CD4-positive, alpha-beta T cell treated with Interleukin-17A for 1 hour (primary cell): ENCODE measurements at places on chromosomes 13 and 19.

- no peak for DNase-seq
These were observed 147.5 kb upstream of the GPR12 start for GRCh38 chr13:26908126-26908525.

GRCh38 chr13:97058391-97058790 is 64.1 kb upstream of the OXGR1 start:
- no peak for DNase-seq

DNA sequence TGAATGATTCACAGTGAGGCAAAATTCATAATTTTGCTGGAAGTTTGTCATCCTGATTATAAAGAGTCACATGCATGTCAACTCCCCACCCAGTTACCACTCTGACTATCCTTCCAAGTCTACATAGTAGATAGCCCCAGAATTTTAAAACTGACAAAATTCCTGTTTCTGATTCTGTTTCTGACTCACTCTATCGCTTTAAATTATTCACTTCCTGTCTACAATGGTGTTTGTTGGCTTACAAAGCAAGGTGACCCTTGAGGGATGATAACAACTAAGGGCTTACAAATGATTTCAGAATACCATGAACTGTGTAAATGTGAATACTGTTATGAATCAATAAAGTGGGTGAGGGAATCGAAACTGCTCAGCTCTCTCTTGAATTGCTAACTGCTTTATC is 98.7 kb upstream of the KL start:
- DNase-seq = no peak

DNA sequence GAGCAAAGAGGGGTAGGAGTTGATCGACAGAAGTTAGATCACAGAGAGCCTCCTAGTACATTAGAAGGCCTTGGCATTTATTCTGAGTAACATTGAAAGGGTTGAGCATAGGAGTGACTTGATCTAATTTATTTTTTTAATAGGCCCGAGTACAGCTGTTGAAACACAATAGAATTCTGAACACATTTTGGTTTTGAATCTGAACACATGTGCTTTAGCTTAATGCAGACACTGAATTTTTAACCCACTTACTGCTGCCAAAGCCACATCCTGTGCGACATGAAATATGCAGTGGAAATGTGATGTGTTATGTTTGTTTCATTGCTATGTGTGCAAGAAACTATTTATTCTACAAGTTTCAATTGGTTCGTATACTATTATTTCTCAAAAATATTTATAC is 1505.9 kb downstream of the PCDH9 start:
- no peak for DNase-seq

- no peak for DNase-seq
These were observed 17.7 kb downstream of the STK24 start for GRCh38 chr13:98559169-98559568.

DNA sequence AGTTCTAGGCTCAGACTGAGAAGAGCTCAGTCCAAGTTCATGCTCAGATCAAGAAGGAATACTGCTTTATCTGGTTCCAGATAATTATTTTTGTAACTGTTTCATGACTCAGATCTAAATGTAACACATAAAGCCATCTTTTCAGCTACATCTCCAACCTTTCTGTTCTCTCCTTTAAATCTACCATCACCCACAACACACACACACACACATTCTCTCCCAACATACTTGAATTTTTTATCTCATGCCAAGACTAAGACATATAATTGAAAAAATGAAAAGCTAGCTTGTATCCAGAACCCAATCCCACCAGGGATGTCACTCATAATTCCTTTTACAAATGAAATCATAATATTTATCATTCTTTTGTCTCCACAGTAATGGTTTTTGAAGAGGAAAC is 7.6 kb downstream of the KATNAL1 start:
- DNase-seq = no peak

DNA sequence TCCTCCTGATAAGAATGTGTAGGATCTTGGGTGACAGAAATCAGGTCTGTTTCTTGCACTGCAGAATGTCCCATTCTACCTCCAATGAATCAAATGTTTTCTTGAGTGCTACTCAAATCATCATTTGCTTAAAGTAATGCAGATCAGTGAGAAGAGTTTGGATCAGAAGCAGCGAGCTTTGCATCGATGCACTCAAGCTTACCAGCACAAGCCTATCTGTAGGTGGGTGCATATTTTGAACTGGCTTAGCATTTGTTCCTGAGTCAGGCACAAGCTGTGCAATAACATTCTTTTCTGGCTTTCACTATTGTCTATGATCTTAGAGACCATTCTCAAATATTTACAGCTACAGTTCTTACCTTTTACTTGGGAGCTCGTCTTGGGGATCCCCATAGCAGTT is 109.5 kb downstream of the UBL3 start:
- no peak for DNase-seq

DNA sequence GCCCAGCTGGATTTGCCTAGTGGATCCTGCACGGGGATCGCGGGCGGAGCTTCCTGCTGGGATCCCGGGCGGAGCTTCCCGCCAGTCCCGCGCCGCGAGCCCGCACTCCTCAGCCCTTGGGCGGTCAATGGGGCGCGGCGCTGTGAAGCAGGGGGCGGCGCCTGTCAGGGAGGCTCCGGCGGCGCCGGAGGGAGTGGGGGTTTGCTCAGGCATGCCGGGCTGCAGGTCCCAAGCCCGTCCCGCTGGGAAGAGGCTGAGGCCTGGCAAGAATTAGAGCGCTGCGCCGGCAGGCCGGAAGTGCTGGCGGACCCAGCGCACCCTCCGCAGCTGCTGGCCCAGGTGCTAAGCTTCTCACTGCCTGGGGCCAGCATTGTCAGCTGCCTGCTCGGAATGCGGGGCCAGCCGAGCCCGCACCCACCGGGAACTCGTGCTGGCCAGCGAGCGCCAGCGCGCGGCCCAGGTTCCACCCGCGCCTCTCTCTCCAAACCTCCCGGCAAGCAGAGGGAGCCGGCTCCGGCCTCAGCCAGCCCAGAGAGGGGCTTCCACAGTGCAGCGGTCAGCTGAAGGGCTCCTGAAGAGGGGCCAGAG is 119.6 kb downstream of the PRR20E start:
- DNase-seq = no peak

GRCh38 chr13:27113436-27113835 is 58.2 kb downstream of the USP12 start:
- DNase-seq = no peak

DNA sequence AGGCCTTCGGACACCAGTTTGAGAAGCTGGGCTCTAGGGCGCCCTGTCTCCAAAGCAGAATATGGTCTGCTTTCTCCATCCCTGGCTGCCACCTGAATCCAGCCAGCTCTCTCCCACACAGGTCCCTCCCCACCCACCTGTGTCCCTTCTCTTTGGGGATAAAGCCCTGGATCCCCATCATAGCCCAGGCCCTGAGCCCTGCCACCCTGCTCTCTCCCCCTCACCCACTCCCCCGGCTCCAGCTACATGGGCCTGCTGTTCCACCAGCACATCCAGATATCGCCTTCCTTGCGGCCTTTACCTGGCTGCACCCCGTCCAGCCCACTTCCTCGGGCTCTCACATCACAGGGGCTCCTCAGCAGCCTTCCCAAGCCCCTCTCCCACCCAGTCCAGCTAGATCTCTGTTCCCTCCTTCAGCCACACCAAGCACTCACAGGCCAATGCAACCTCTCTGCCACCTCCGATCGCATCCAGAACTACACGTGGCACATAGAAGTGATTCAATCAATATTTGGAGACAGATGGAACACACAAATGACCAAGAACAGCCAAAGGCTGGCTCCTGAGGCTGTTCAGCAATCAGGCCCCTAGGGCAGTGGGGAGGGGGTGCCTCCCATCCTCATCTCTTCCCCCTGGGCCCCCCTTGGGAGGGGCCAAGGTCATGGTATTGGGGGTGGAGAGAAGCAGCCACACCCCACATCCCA is 7.6 kb downstream of the AKT2 start:
- no peak for DNase-seq

- DNase-seq = no peak
These were observed 92.3 kb upstream of the ANKRD10 start for GRCh38 chr13:111007209-111007608.

DNA sequence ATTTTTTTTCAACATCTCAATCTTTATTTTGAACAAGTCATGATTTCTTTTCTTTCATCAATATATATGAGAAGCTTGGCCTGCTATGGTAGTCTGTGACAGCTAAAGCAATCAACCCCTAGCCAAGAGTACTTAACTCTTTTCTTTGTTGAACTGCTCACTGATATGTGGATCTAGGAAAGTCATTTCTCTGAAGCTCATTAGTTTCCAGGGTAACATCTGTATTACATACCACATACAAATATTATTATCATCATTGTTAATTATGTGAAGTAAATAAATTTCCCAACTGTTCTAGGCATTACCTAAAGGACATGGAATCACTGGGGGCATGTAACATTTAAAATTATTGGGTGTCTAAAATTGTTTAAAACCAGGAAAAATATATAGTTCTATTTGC is 267.3 kb downstream of the DCT start:
- DNase-seq = no peak

DNA sequence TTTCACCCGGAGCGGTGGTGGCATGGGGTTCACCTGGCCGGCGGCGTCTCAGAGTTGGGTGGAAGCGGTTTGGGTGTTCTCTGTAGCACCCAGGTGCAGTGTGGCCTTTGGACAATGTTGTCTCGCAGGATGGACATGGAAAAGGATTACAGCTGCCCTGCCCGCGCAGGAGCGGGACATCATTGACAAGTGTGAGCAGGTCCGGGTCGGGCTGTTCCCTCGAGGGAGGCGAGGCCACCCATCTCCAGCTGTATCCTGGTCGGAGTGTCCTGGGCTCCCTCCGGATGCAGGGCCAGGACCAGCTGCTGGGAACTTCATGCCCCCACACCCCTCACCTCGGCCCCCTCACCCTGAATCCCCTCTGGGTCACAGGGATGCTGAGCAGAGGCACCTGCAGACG is 7.8 kb upstream of the ZNF14 start:
- DNase-seq = no peak

- DNase-seq = no peak
These were observed 175.0 kb downstream of the PTPRS start for GRCh38 chr19:5165697-5166019.

GRCh38 chr19:47593860-47594259 is 15.1 kb upstream of the BICRA start:
- no peak for DNase-seq

DNA sequence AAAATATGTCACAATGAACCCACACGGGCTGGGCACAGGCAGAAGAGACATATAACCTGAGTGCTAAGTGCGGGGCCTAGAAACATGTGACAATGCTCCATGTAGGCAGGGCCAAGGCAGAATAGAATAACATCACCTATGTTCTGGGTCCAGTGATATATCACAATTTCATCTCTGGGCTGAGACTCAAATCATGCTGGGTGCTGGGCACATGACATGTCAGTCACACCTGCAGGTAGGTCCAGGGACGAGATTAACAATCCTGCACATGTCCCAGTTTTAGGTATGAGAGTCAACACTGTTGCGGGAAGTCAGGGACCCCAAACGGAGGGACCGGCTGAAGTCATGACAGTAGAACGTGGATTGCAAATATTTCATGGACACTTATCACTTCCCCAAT is 50.3 kb downstream of the ZNF99 start:
- DNase-seq = no peak

- DNase-seq = no peak
These were observed 49.8 kb downstream of the ACSBG2 start for GRCh38 chr19:6185093-6185834.

DNA sequence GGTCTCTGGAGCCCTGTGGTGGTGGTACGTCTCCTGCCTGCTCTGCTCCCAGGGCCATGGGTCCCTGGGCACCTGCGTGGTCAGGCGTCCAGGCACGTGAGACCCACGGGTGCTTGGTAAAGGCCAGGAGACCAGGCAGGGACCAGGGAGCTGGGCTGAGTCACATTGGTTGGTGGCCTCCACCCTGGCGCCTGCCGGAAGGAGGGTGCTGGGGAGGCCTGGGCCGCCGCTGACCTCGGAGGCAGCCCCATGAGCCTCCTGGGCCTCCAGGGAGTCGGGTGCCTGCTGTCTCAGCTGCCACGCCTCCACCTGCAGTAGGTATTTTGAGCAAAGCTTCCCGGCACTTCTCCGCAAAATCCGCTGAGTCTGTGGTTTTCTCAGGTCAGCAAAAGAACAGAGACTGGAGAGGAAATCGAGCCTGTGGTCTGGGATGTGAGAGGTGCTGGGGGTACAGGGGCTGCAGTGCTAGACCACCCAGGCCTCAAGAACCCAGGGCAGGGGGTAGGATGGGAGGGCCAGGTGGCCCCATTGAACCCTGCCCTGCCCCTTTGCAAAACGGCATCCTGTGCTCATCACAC is 3.6 kb upstream of the PLK5 start:
- no peak for DNase-seq

DNA sequence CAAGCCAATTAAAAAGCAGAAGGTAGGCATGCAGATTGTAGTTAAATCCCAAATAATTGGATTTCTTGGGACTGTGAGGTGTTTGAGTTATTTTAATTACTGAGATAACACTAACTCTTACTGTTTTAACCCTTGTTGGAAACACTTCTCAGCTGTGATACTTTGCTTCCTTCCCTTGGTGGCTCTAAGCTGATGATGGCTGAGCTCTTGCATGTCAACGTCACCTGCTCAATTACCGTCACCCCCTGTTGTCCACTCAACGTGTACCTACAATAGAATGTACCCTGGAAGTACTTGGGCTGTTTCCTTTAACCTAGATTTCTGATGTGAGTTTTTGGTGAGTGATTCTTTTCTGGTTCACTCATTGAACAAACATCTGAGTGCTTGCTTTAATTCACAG is 303.4 kb downstream of the SLC7A1 start:
- DNase-seq = no peak

GRCh38 chr19:11279505-11280236 is 16.3 kb upstream of the TSPAN16 start:
- peak; percentile 78 for DNase-seq

- DNase-seq = no peak
These were observed 5.5 kb downstream of the HRC start for GRCh38 chr19:49149652-49150105.

GRCh38 chr13:82011355-82011754 is 1670.4 kb upstream of the SPRY2 start:
- no peak for DNase-seq

DNA sequence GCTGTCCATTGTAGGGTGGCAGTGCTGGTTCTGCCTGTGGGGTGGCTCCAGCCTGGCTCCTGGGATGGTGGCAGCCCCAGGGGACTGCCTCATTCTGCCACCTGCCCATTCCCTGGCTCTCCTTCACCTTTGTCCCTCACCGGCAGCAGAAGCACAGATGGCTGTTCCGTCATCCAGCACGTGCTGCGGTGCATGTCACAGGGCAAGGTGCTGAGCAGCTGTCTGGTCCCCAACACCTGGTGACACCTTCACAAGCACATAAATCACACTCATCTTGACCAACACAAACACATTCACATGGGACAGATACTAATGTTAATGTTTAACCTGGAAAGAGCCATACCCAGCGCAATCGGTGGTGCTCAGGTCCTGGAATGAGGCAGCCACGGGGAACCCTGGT is 126.8 kb downstream of the UQCRFS1 start:
- no peak for DNase-seq

GRCh38 chr13:97499181-97499580 is 65.2 kb downstream of the RAP2A start:
- DNase-seq = no peak

- peak; percentile 72 for DNase-seq
These were observed 64.4 kb upstream of the NPAS1 start for GRCh38 chr19:46954993-46955812.

- DNase-seq = no peak
These were observed 36.4 kb downstream of the MAU2 start for GRCh38 chr19:19356901-19357566.

- DNase-seq = no peak
These were observed at the start of gene THSD1 for GRCh38 chr13:52405767-52406494. THSD1 (minus strand) TSS chr13:52406172; CDS start chr13:52402600, 3,572 bp downstream.
